ENCODE measurements at places on chromosomes 7 and 10.
A peak's percentile ranks its signal among the peaks of the same experiment; 100 is the strongest.

GRCh38 chr10:116665541-116666125, 44.9 kb downstream of the PNLIPRP2 start:
- no peak for DNase-seq

DNA sequence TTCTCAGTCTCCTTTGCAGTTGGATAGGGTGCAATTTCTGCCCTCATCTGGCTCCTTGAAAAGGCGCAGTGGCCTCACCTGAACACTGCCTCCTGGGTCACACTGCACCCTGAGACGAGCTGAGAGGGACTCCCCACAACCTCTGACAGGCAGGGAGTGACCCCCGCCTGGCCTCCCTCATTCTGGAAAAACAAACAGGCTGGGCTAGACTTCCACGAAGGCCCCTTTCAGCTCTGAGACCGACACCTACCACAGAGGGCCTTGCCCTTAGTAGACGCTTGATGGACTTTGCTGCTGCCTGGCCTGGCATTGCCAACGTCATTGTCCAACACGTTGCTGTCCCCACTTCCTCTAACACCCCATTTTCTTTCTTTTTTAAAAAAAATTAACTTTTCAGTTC, 8.6 kb downstream of the FAM241B start:
- no peak for DNase-seq

- DNase-seq = no peak
Measured at GRCh38 chr10:44908066-44908749, 2.9 kb upstream of the TMEM72 start.

- no peak for DNase-seq
Measured at GRCh38 chr7:39016609-39017008, 38.9 kb downstream of the POU6F2 start.

DNA sequence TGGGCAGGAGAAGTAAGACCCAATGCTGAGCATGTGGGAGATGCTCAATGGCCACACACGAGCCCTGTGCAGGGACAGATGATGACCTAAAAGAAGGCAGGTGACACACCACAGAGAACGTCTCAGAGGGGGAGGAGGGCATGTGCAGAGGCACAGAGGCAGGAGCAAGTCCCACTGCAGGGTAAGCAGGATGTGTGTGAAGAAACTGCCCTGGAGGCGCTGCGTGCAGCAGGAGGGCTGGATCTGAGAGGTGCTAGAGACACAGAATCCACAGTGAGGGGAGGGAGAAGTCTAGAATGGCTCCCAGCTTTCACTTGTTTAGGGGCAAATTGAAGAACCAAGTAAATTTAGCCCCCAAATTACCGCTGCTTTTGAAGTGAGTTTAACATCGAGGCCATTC, 14.9 kb downstream of the DYDC2 start:
- DNase-seq = no peak

DNA sequence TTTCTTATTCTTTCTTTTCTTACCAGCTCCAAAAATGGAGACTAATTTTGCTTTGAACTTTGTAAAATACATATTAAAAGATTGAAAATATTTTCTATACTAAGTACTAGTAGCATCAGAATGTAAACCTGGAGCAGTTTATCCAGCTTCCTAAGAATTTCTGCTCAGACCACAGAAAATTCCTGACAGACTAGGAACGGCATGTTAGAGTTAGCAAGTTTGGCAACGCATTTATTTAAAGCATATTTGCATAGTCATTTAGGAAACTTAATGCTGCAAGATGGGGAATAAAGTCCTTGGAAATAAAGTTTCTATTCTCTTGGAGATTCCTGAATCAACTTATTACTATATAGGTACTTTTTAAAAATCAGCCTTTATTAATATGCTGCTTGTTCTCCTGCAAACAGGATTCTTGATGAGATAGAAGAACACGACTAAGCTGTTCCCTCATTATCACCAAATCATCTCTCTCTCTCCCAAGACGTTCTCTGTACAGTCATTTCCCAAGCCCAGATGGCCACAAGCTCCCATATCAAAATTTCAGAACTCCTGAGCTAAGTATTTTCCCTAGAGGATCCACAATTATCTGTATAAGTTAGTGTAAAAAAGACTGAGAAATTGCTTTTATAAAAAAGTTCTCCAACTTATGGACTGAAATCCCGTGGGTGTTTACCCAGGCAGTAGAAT, 305.8 kb upstream of the NEBL start:
- no peak for DNase-seq

- DNase-seq = peak; percentile 51
Measured at GRCh38 chr7:44072364-44073231, 7.2 kb upstream of the PGAM2 start.

DNA sequence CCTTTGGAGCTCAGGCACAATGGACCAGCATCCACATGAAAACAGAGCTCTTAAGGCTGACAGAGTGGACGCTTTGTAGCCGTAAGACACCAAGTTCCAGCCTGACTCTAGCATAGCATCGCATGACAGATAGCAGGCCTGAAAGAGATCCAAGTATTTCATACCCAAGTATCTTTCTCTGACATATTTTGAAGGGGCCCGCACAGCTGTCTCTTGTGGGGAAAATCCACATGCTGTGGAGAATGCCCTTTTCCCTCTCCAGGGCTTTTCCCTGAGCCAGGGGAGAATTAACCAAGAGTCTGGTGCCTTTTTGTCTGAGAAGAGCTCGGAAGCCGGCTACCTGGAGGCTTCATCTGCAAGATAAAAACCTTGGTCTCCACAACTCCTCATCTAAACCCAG, 51.0 kb downstream of the CFAP46 start:
- no peak for DNase-seq

GRCh38 chr7:91344911-91345310, 80.7 kb downstream of the FZD1 start:
- no peak for DNase-seq

DNA sequence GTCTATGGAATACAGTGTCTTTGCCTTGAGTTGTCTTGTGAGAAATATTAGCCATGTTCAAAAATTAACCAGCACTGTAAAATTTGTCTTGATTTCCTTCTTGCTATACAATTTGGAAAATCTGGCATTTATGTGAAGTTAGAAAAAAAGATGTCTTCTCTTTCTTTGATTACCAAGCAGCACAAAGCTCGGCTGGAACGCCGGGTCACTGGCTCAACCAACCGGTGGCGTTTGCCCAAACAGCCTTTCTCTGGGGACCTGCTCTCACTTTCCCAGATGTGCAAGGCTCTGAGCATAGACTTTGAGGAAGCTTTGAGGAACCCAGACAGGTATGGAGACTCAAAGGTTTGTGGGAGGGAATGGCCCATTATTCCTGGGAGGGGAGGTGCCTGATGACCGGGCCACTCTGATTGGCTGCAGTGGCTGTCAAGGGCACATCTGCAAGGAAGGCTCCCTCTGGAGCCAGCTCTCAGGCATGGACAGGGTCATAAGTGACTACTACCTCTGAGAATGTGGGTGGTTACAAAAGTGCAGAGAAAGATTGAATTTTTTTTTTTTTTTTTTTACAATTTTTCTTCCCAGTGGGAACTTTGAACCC, 5.6 kb downstream of the BTBD16 start:
- DNase-seq = no peak

DNA sequence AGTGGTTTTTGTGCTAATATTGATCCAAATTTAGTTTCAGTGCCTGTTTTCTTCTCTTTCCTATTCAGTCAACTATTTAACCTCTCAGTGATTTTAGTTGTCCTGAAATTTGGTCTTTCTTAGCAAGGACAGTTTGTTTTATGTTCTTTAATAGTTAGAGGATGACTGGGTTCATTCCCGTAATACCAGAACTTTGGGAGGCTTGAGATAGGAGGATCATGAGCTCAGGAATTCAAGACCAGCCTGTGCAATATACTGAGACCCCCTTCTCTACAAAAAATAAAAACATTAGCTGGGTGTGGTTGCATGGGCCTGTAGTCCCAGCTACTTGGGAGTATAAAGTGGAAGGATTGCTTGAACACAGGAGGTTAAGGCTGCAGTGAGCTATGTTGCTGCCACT, 148.3 kb downstream of the EXOC4 start:
- DNase-seq = no peak

DNA sequence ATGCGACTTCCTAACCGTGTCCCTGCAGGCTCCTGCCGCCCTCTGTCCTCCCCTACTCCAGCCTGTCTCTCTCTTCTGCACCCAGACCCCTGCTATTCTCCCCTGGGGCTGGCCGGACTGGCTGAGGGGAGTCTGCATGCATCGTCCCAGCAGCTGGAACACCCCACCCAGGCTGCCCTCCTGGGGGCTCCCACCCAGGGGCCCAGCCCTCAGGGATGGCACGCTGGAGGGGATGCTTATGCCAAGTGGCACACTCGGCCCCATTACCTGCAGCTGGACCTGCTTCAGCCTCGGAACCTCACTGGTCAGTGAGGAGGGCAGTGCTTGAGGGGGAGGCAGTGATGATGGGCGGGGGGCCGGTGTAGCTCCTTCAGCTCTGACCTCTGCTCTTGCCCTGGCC, 21.7 kb upstream of the ZNF467 start:
- no peak for DNase-seq

DNA sequence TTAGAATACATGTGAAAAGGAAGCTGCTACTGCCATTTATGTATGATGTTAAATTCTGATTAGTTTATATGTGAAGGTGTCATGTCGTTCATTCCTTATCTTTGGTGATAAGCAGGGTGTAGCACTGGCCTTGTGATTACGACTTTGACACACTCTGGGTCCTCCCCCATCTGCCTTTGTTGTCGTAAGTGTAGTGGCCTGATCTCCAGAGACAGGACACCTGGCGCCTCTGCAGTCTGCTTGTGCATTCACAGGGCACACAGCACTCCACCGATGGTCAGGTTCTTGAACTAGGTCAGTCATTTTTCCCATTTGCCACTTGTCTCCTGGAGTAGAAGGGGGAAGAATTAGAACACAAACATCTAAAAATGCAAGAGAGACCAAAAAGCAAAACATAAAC, 186.0 kb downstream of the PRKCQ start:
- no peak for DNase-seq

- no peak for DNase-seq
Measured at GRCh38 chr10:73576178-73576889, 14.8 kb downstream of the USP54 start.

GRCh38 chr7:40918701-40919271, 784.0 kb downstream of the SUGCT start:
- no peak for DNase-seq

DNA sequence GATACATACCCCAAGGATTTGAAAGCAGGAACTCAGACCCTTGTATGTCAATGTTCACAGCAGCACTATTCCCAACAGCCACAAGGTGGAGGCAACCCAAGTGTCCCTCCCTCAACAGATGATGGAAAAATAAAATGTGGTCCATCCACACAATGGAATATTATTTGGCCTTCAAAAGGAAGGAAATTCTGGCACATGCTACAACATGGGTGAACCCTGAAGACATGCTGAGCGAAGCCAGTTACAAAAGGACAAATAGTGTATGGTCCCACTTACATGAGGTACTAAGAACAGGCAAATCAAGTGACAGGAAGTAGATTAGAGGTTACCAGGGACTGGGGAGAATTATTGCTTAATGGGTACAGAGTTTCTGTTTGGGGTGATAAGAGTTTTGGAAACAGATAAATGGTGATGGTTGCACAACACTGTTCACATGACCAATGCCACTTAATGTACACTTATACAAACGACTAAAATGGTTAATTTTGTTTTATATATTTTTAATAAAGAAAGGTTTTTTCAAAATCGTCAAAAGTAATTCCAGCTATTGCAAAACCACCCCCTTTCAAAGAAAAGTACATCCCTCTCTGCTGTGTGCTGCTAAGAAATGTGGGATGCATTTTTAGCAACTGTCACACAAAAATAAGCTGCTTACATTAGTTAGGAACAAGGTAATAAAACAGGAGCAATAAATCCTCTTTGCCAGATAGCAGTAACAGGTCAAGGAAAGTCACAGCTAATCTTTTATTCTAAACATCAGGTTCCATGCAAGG, 85.7 kb downstream of the GRB10 start:
- DNase-seq = no peak

- DNase-seq = no peak
Measured at GRCh38 chr7:128105228-128106022, 74.2 kb upstream of the LRRC4 start.

DNA sequence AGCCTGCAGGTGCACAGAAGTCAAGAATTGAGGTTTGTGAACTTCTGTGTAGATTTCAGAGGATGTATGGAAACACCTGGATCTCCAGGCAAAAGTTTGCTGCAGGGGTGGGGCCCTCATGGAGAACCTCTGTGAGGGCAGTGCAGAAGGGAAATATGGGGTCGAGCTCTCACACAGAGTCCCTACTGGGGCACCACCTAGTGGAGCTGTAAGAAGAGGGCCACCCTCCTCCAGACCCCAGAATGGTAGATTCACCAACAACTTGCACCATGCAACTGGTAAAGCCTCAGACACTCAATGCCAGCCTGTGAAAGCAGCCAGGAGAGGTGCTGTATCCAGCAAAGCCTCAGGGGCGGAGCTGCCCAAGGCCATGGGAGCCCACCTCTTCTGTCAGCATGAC, 205.8 kb downstream of the CCSER2 start:
- no peak for DNase-seq

DNA sequence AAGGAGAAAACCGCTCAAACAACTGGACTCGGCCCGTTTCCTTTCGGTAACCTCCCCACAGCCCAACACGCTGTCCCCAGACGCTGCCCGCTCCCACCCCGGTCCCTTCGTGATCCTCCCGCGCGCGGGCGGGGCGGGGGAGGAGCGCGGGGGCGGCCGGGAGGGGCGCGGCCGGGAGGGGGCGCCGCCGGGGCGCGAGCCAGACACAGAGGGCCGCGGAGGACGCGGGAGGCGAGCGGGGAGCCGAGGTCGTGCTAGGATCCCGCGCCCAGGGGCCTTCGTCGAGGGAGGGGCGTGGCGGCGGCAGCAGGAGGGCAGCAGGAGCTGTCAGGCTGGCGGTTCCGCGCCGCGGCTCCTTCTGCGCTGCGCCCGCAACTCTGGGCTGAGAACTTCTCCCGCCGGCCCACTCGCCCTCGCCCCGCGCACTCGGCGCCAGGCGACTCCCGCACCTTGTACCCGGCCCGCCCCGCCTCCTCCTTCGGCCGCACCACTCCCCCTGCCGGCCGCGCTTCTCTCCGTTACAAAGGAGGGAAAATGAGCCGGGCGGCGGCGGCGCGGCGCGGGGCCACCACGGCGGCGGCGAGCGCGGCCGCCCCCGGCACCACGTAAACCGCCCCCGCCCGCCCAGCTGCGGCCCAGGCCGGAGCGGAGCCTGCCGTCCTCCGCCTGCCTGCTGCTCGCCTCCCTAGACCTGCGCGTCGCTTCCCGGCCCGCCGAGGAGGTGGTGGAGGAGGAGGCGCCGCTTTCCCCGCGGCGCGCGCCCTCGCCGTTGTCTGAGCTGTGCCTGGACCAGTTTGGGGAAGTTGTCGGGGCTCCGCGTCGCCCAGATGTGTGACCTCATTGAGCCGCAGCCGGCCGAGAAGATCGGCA, at the start of gene CDK14:
CDK14 (plus strand) TSS at position 521 of the 870 bp plus-strand sequence; CDS start at position 828, 307 bp downstream.
- peak; percentile 82 for DNase-seq

DNA sequence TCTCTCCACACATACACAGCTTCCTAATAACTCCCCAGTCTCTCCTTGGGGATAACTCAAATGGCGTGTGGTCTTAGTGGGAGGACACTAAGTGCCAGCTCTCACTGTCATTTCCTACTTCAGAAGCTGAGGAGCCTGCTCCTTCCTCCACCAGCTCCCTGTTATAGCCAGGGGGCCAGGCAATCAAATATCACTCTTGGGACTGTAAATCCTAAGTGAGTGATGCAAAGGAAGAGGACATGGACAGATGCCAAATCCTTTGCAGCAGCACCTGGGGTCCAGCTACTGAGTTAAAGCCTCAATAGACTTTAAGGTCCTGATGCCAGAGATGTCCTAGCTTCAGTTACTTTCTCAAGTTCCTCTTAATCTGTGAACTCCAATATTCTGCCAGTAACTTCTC, 34.1 kb downstream of the SEM1 start:
- no peak for DNase-seq

Data from CD4-positive, alpha-beta T cell treated with Interleukin-1 beta for 1 hour (primary cell).